ENCODE measurements at places on chromosomes 11 and 22.

DNA sequence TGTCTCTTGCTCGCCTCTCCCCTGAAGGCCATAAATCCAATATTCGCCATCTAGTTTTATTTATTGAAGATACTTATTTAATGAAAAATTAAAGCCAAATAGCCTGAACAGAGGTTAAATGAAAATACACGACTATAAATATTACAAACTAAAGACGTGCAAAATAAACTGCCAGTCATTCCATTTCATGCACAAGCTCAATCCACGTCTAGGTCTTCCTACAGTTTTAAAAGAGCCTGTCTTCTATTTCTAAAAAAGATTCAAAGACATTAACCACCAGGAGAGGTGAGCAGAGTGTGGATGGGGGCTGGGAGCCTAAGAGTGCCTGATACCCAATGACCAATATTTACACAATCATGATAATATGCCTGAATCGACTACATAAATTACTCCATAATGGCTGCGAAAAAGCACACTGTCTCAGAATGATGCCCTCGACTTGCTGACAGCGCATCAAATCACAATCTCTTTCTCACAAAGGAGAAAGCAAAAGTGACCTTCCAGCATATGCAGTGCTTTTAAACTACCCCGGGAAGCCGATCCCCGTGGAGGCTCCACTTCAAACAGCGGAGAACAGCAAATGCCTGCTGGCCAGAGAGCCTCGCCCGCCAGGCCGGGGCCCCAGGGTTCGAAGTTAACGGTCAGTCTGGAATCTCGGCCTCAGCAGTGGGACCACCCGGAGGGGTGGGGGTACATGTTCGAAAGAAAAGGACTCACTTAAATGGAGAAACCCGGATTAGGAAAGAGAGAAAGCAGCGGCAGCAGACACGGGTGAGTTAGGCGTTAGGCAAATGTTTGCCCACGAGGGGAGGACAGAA is 1.7 kb downstream of the FCHSD2 start:
- DNase-seq: no peak

DNA sequence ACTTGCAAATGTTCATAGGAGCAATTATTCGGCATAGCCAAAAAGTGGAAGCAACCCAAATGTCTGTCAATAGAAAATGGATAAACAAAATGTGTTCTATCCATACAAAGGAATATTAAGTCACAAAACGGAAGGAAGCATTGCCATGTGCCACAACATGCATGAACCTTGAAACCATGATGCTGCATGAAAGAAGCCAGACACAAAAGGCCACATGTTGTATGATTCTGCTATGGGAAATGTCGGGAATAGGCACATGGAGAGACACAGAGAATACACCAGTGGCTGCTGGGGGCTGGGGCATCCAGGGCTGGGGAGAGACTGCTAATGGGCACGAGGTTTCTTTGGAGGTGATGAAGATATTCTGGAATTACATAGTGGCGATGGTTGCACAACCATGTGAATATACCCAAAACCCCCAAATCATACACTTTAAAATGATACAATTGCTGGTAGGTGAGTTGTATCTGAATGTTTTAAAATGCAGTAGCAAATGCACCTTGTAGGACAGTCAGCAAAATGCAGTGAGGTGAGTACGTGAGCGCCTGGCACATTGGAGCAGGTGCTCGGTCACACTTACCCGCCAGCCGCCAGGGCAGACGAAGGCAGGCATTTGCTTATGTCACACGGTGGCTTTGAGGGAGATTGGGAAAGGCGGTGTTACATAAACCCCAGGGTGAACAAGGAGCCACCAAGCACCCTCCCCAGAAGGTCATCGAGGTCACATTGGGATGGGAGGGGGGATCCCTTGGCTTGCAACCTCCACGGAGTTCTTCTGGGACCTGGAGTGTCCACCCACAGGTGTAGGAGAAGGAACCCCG is 6.3 kb upstream of the OSM start:
- no peak for DNase-seq

GRCh38 chr11:62237499-62237898 is 4.5 kb upstream of the SCGB1D2 start:
- DNase-seq: no peak

- DNase-seq: no peak
Observed at GRCh38 chr11:46676436-46677158, 23.8 kb downstream of the ARHGAP1 start.

DNA sequence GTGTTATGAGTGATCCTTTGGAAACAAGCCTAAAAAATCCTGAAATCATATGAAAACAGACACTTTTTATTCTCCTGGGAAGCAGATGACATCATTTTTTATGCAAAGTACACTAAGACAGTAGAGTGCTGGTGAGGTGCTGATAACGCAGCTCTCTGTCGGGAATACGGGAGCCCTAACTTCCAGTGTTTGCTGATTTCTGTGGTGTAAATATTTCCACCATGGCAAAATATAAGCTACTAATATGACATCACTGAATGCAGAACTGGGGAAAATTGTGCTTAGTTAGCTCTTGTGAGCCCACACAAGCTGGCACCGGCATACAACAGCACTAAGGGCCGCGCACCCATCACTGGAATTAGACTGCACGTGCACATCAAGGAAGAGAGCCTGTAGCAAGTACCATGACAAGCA is 82.6 kb downstream of the FAM76B start:
- no peak for DNase-seq

Data from stimulated activated CD4-positive, alpha-beta T cell treated with anti-CD3 and anti-CD28 coated beads, Interleukin-15, amount 100 ng/mL, for 48 hours (primary cell).